ENCODE measurements at places on chromosomes 11 and 22.

GRCh38 chr11:126163074-126163700, 48.3 kb downstream of the RPUSD4 start:
- DNase-seq: no peak

DNA sequence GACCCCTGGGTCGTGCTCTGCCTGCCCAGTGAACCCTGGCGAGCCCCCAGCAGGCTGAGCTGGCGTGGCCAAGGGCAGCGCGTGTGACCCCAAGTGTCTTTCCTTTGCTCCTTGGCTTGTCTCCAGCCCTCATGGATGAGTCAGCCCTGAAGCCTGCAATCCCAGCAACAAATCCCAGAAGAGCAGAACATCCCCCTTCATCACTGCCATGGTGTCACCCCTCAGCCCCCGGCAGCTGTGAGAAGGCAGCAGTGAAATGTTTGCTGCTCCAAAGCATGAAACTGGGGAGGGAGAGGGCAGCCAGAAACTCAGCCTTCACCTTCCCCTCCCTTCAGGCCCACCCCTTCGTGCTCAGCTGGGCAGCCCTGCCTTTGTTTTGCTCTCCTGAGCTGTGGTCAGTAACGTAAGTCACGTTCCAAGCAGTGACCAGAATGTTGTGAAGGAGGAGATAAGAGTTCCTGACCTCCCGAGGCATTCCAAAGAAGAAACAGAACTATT, 29.8 kb downstream of the ADAMTS15 start:
- DNase-seq: no peak

DNA sequence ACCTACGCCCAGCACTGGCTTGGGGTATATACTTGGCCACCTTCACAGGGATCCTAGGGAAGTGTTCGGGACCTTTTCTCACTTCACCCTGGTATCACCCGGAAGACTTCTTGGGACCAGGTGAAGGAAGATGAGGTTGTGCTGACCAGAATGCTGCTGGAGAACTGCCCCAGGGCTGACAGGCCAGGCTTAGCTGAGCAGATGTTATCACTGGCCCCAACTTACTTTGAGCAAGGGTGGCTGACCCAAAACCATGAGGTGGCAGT, 4.5 kb downstream of the FTH1 start:
- no peak for DNase-seq

GRCh38 chr22:48140261-48140813, 1377.9 kb downstream of the TBC1D22A start:
- no peak for DNase-seq

DNA sequence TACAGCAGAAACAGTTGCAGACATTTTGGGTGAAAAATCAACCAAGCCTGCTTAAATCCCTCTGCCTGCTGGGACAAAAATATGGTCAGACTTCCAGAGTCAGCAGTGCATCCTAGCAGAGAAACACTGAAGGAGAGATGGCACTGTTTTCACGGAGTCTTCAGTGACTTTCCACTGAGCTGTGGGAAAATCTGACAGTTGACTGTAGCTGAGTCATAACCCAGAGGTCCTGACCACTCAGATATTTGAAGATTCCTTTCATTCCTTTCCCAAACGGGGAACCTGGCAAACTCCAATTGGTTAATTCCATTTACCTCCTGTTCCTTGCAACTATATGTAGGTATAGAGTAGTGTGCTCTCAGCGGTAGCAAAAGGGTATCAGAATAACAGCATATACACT, 20.9 kb upstream of the UPB1 start:
- DNase-seq: no peak

DNA sequence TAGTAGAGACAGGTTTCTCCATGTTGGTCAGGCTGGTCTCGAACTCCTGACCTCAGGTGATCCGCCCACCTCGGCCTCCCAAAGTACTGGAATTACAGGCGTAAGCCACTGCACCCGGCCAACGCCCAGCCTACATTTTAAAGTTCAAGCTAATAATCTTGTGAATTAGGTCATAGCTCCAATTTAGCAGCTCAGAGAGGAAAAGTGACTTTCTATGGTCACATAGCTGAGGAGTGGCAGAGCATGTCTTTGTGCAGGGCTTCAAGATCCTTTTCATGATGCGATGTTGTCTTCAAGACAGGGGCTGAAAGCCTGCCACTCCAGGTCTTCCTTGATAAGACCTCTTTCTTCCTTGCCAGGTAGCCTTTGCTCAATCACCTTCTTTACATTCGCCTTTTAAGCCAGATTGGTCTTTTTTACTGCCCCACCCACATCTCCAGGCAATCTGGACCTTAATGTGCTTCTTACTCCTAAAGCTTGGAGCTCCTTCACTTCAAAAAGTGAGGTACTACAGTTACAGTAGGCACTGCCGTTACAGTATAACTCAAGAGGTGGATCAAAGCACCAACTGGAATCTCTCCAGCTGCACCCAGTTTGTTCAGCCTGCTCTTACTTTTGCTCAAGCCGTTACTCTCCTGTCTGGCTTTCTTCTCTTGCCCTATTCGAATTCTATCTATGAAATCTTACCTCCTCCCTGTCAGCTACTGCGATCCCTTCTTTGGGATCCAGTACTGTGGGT, 18.2 kb downstream of the YWHAH start:
- DNase-seq: no peak

DNA sequence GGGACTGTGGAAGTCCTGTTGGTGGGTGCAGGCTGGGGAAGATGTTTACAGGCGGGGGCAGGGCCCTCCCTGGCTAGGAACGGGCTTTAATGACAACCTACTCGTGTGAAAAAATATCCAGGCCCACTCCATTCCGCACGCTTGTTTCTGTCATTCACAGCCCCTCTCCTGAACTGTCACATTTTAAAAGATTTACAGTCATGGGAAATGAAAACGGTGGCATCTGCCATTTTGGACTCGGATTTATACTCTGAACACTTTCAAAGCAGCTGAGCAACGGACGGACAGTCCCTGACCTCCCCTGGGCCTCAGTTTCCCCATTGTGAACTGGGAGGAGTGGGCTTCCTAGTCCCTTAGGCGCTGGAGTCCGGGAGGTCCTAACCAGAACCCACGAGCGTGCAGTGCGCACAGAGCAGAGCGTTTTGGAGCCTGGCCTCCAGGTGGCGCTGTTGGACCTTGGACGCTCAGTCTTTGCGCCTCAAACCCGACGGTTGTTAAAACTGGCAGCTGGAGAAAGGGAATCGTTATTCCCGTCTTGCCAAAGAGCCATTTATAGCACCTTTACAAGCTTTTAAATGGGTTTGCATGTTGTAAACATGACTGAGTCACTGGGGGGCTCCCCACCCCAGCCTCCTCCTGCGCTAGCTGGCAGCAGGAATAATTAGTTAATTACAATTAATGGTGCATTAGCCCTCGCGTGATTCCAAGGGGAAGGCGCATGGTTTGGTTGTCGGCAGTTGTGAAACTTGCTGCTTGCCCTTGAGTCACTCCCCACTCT, 75.3 kb downstream of the FBLN1 start:
- peak; percentile 76 for DNase-seq

GRCh38 chr11:81022057-81022456, 1581.2 kb upstream of the TENM4 start:
- no peak for DNase-seq

GRCh38 chr11:17859552-17859951, 125.0 kb downstream of the KCNC1 start:
- DNase-seq: no peak

DNA sequence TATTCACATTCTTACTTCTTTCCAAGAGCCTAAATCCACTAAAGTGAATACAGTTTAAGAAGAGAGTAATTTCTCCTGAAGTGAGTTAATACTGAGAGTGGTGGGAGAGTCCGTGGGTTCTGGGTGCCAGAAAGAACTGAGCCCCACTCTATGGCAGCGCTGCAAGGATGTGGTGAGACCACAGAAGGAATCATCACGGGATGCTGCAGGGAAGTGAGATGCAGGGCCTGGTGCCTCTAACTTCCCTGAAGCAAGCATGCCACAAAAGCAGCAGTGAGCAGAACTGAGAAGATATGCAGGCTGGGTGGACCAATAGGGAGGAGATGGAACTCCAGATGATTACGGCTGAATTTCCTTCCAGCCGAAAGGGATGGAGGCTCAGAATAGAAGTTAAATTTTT, 5.0 kb upstream of the MMP12 start:
- DNase-seq: no peak

- DNase-seq: no peak
Measured at GRCh38 chr11:19571906-19572305, 140.7 kb upstream of the NAV2 start.

DNA sequence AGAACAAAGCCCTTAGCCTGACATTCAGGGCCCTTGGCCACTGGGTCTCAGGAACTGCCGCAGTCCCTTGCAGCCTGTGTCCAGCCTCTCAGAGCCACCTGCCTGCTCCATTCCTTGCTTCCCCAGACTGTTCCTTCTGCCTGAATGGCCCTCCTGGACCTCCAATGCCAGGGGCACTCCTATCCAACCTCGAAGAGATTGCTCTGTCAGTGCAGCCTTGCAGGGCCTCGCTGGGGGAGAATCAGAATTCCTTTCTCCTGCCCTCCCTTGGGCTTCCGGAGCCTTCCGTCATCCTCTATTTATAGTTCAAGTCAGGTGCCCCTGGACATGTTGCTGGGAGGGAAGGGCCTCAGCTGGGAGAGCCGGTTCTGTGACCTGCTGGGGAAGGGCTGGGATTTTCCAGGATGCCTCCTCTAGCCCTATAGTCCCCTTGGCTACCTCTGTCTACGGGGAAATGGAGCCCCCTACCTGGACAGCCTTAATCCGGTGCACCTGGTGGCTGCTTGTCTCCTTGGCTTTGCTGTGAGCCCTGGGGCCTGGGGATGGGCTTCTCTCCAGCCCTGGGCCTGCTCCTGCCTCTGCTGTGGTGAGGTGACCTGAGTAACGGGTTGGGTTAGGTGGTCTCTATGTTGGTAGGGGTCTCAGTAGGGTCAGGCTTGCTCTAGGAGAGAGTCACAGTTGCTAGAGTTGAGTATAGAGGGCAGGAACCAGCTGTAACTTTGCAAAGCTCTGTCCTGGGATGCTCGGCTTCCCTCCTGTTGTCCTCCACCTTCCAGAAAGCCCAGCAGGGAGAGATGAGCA, 45.9 kb upstream of the SYT7 start:
- no peak for DNase-seq

DNA sequence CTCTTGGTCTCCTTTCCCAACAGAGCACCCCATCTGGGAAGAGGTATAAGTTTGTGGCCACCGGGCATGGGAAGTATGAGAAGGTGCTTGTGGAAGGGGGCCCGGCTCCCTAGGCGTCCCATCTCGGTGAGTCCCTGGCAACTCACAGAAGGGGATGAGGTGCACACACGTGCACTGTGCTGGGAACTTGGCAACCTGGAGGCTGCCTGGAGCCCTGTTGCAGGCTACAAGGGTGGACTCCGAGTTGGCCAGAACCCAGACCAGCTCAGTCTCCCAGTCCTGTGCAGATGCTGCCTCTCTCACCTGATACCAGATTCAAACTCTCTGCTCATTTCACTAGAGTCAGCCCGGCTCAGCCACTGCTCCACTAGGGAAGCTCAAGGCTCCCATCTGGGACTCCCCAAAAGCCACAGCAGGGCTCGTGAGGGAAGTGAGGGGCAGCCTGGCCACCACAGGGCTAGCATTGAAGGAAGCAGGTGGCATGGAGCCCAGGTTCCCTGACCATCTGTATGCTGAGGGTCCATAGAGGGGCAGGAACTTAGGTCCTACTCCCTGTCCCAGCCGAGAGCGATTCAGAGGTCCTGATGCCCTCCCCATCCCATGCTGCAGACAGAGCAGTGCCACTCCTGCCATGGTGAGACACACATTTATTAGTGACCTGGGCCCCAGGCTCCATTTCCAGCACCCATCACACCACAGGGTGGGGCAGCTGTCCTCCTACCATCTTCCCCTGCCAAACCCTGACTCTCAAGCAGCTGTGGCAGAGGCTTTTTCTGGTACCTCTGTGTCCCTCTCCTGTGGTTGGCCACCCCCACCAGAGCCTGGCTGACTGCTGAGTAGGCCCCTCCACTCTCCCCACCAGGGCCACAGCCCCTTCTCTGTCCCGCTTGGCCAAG, 4.0 kb downstream of the PRR33 start:
- no peak for DNase-seq

GRCh38 chr11:62004473-62004872, 37.0 kb upstream of the FTH1 start:
- DNase-seq: no peak

DNA sequence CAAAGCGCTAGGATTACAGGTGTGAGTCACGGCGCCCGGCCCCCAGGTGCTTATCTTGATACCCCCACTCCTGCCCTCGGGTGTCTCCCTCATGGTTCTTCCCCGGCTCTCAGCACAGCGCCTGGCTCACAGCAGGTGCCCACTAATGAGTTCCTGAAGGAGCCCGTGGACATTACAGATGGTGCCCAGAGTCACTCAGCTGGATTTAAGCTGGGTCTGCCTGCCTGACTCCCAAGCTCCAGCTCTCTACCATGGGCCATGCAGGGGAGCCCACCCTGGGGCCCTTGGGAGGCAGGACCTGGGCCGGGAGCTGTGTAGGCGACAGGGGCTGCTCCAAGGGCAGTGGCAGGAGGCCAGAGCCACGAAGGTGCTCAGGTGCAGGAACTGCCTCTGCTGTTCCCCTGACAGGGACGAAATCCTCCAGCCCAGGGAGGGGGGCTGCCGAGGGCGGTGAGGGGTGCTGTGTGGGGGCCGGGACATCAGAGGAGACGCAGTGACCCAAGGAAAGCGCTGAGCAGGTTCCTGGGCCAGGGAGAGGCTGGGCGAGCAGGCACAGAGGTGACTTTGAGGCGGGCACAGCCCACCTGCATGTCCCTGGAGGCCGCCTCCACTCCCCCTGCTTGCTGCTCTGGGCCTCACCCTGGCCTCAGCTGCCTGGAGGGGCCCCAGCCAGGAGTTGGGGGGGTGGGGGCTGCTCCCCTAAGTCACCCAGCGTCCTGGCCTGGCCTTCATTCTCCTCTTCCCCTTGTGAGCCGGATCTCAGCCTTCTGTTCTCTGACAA, 14.6 kb upstream of the FLRT1 start:
- DNase-seq: no peak

DNA sequence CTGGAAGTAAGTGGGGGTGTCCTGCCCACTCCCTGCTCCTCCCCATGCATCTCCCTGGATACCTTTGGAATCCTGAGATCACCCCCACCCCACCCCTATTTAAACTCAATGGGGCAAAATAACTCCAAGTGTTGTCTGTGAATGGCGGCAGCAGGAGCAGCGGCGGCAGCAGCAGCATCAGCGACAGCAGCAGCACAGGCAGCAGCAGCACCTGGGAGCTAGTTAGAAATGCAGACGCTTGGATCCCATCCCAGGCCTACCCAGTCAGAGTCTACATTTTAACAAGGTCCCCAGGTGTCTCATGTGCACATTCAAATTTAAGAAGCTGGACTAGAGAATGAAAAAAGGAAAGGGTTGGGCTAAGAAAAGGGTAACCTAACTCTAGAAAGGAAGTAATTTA, 82.6 kb downstream of the SEZ6L start:
- no peak for DNase-seq

GRCh38 chr22:26884921-26885320, 227.5 kb downstream of the MIAT start:
- DNase-seq: no peak

- DNase-seq: no peak
Measured at GRCh38 chr11:26353010-26353409, 21.1 kb downstream of the ANO3 start.

All from activated CD4-positive, alpha-beta T cell treated with anti-CD3 and anti-CD28 coated beads, Interleukin-2, amount 50 U/mL, for 16 hours (primary cell).